Activated naive CD4-positive, alpha-beta T cell treated with anti-CD3 and anti-CD28 coated beads for 36 hours (primary cell): ENCODE measurements at places on chromosomes 12 and 14. TPM values are rescaled to one million over a fixed set of nuclear protein-coding genes. Genes with fewer than 3 reads are reported as not detected.

Gene LIN7A
- total RNA-seq: not detected

Gene AQP2
- total RNA-seq: not detected

Gene ABCC9
- not detected for total RNA-seq

Gene KIF26A
- total RNA-seq: 0.07 TPM

Gene NXPH4
- 0.79 TPM for total RNA-seq

GRCh38 chr12:8045952-8046944, 13.7 kb downstream of the FOXJ2 start:
- no peaks in the 10 kb centered on the region for H3K27me3 ChIP-seq
- H3K36me3 ChIP-seq: peaks cover 53% of the 10 kb centered on the region
- peaks cover 18% of the 10 kb centered on the region for H3K4me1 ChIP-seq
- DNase-seq: peak; percentile 91
- no peak overlapping the region for H3K27ac ChIP-seq

DNA sequence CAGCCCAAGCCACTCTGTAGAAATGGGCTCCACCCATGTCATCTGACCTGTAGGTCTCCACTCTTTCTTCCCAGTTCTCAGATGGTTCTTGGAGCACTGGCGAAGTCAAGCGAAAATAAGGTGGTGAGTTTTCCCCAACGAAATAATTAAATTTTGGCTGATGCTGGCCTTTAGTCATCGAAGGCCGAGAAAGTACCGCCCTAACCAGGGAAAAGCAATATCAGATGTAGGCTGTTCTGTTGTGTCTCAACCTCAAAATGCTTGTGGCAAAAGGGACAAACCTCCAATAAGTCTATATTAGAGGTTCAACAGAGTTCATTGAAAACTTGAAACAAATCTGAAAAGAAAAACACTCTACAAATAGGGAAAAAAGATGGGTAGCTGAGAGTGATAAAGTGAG, 48.6 kb upstream of the BCAT1 start:
- peak overlapping the region; percentile 75 for H3K27ac ChIP-seq
- no peak overlapping the region for H3K4me3 ChIP-seq
- peaks cover 36% of the 10 kb centered on the region for H3K4me1 ChIP-seq

GRCh38 chr12:30824311-30824710, 69.6 kb upstream of the CAPRIN2 start:
- H3K36me3 ChIP-seq: no peaks in the 10 kb centered on the region
- no peak for DNase-seq
- no peak overlapping the region for H3K27ac ChIP-seq
- H3K4me1 ChIP-seq: peaks cover 11% of the 10 kb centered on the region
- no peak overlapping the region for H3K4me3 ChIP-seq

DNA sequence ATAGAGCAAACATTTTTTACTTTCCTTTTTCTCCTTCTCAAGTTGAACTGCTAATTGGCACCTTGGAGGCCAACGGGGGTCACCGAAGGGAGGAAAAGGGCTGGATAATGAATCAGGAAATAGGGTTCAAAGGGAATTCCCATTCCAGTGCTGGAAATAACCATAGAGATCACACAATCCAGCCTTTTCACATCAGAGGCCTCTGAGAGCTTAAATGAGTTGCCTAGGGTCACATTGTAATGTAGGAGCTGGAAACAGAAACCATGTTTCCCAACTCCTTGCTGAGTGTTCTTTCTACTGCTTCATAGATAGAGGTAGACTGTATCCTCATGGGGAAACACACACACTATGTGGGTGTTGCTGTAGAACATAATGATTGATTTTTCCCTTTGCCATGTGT, 60.6 kb upstream of the DDHD1 start:
- no peaks in the 10 kb centered on the region for H3K27me3 ChIP-seq
- no peak for DNase-seq
- no peaks in the 10 kb centered on the region for H3K36me3 ChIP-seq

GRCh38 chr14:31371646-31372045, 48.7 kb downstream of the HEATR5A start:
- H3K4me3 ChIP-seq: no peak overlapping the region
- H3K27me3 ChIP-seq: no peaks in the 10 kb centered on the region
- H3K36me3 ChIP-seq: peaks cover 5% of the 10 kb centered on the region
- no peak for DNase-seq

GRCh38 chr14:74843653-74844052, 32.3 kb downstream of the PROX2 start:
- no peaks in the 10 kb centered on the region for H3K27me3 ChIP-seq
- no peaks in the 10 kb centered on the region for H3K36me3 ChIP-seq
- peaks cover 34% of the 10 kb centered on the region for H3K4me1 ChIP-seq

DNA sequence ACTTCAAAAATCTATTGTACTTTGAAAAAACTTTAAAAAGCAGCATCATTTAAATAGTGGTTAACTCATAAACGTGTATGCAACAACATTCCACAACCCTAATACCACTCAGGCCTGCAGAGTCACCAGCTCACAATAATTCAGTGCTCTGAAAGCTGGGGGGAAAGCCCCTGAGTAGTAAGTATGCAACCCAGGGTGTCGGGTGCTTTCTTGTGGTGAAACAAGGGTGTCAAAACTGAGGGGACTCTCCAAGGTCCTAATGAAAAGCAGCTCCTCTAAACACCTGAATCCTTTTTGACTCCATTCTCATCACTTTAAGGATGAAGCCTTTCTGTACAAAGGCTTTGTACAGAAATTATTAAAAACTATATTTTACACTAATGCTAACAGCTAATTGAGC, 33.7 kb downstream of the FGFR1OP2 start:
- no peak overlapping the region for H3K4me3 ChIP-seq
- H3K27me3 ChIP-seq: no peaks in the 10 kb centered on the region
- peaks cover 9% of the 10 kb centered on the region for H3K4me1 ChIP-seq

- H3K36me3 ChIP-seq: no peaks in the 10 kb centered on the region
- no peak overlapping the region for H3K4me3 ChIP-seq
- H3K27ac ChIP-seq: no peak overlapping the region
- peaks cover 33% of the 10 kb centered on the region for H3K27me3 ChIP-seq
- no peak for DNase-seq
- peaks cover 7% of the 10 kb centered on the region for H3K4me1 ChIP-seq
These were observed 5.0 kb upstream of the ALDH2 start for GRCh38 chr12:111761706-111762105.

DNA sequence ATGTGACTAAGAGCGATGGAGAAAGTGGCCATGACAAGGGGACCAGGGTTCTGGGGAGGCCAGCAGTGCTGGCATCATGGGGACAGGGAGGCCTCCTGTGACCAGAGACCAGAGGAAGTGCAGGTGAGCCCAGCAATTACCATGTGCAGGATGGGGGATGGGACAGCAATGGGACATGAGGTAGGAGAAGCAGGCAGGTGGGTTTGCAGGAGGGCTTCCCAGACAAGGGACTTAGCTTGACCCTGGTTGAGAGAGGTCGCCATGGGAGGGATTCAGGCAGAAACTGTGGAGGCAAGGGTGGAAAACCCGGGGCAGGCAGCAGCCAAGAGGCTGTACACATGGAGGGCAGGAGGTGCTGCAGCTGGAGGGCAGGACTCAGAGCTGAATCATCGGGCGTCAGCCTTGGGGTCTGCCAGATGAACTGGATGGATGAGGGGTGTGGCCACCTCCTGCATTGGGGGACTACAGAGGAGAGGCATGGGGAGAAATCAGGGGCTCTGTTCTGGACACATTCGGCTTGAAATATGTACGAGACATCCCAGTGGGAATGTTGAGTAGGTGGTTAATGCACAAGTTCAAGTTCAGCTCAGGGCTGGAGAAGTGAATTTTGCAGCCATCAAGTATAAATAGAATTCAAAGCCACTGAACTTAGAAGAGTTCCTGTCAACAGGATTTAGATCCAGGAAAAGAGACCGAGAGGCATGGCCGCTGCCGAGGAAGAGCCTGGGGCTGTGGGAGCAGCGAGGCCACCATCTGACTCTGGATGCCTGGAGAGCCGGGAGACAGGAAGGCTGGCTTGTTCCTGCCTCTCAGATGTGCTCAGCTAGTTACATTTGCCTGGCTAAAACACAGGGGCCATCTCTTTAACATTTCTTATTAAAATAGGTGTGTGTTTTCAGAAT, 36.6 kb downstream of the SFSWAP start:
- no peak for DNase-seq
- H3K27ac ChIP-seq: no peak overlapping the region
- H3K4me1 ChIP-seq: peaks cover 3% of the 10 kb centered on the region

DNA sequence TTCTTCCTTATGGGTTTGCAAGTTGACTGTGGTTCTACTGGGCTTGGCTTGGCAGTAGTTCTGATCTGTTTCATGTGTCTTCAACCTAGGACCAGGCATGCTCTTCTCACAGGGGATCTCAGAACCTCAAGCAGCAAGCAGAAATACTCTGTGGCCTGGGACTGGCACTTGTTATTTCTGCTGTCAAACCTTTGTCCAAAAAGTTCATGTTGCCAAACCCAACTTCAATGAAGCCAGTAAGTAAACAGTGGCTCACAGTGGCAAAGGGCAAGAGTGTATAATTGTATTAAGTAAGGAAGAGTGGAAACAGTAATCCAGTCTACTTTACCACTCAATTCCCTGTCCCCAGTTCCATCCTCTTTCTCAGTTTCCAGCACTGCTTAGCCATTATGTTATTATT, 15.7 kb upstream of the HMGA2 start:
- no peak overlapping the region for H3K27ac ChIP-seq
- no peaks in the 10 kb centered on the region for H3K36me3 ChIP-seq
- no peak overlapping the region for H3K4me3 ChIP-seq
- DNase-seq: no peak
- peaks cover 22% of the 10 kb centered on the region for H3K27me3 ChIP-seq

- DNase-seq: no peak
- no peaks in the 10 kb centered on the region for H3K4me1 ChIP-seq
- peaks cover 2% of the 10 kb centered on the region for H3K36me3 ChIP-seq
These were observed 29.6 kb upstream of the OR5AU1 start for GRCh38 chr14:21185491-21185890.

GRCh38 chr14:58878439-58879139, 240.8 kb downstream of the DACT1 start:
- DNase-seq: no peak
- H3K36me3 ChIP-seq: no peaks in the 10 kb centered on the region
- H3K27ac ChIP-seq: no peak overlapping the region
- no peak overlapping the region for H3K4me3 ChIP-seq
- H3K27me3 ChIP-seq: no peaks in the 10 kb centered on the region
- no peaks in the 10 kb centered on the region for H3K4me1 ChIP-seq

DNA sequence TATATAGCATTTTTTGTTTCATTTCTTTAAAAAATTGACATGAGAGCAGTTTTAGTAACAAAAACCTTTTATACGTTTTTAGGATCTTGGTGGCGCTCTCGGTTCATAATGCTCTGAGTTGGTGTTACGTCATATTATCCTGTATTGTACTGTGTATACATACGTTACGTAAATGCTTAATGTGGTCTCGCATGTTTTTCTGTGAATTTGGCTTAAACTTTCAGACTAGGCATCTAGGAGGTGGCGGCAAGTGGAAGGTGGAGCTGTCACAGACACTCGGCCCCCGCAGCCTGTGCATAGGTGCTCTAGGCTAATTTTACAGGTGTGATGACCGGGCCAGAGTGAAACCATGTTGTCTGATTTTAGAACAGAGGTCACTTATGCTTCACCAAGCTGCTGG, 60.0 kb downstream of the PPP2R5C start:
- no peaks in the 10 kb centered on the region for H3K27me3 ChIP-seq
- peaks cover 85% of the 10 kb centered on the region for H3K4me1 ChIP-seq
- peaks cover 42% of the 10 kb centered on the region for H3K36me3 ChIP-seq

DNA sequence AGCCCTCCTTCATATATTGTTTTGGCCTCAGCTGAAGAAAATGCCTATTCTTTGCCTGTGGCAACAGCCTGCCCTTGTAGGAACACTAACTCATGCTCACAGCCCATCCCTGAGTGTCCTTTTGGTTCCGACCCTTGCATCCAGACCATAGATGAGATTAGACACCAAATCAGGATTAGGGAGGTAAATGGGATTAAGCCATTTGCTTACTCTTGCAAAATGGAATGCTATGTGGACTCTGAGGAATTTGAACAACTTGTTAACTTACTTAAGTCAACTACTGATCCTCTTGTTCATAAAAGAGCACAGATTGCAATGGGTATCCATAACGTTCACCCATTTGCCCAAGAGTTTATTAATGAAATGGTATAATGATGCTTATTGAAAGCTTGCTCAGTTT, 27.3 kb downstream of the TSHR start:
- peaks cover 6% of the 10 kb centered on the region for H3K4me1 ChIP-seq
- no peaks in the 10 kb centered on the region for H3K36me3 ChIP-seq
- no peak overlapping the region for H3K27ac ChIP-seq
- DNase-seq: no peak
- H3K4me3 ChIP-seq: no peak overlapping the region

DNA sequence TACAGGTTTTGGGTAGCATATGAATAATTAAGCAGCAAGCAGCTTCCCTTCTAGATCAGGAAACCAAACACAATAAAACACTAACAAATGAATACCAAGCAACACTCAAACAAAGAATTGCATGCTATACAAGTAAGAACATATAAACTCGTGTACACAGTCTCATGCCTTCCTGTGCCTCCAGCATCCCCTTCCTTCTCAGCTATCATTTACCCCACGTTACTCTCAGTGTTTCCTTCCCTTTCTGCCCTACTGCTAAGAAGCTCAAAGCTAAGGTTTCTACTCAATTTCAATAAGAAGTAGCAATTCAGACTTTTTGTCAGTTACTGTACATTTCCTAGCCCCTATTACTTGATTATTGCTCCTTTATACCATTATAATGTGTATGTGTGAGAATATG, 81.0 kb downstream of the DUSP16 start:
- H3K36me3 ChIP-seq: peaks cover 50% of the 10 kb centered on the region
- no peaks in the 10 kb centered on the region for H3K27me3 ChIP-seq
- peak; percentile 40 for DNase-seq
- peak overlapping the region; percentile 92 for H3K27ac ChIP-seq

GRCh38 chr12:91604897-91605296, 422.3 kb upstream of the DCN start:
- peaks cover 10% of the 10 kb centered on the region for H3K4me1 ChIP-seq
- H3K27me3 ChIP-seq: no peaks in the 10 kb centered on the region
- H3K36me3 ChIP-seq: no peaks in the 10 kb centered on the region
- H3K27ac ChIP-seq: no peak overlapping the region
- DNase-seq: no peak

- no peaks in the 10 kb centered on the region for H3K36me3 ChIP-seq
- no peak overlapping the region for H3K27ac ChIP-seq
- no peak for DNase-seq
These were observed 1882.8 kb upstream of the SEL1L start for GRCh38 chr14:83416476-83416875.

DNA sequence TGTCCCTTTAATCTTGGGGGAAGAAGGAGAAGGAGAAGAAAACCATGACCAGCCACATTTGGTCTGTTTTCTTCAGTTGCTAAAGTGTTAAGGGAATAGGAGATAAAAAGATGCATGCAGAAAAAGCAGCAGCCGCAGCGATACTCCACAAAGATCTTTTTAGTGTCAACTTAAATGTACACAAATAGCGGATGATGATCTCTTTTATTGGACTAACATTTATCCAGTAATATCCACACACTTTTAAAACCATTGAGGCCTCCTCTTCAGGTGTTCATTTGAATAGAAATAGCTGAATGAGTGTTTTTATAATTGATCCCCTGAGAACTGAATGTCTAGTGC, 83.5 kb downstream of the PAPOLA start:
- DNase-seq: no peak
- H3K36me3 ChIP-seq: no peaks in the 10 kb centered on the region
- H3K4me1 ChIP-seq: no peaks in the 10 kb centered on the region
- H3K27ac ChIP-seq: no peak overlapping the region
- H3K4me3 ChIP-seq: no peak overlapping the region
- H3K27me3 ChIP-seq: peaks cover 13% of the 10 kb centered on the region

- peaks cover 54% of the 10 kb centered on the region for H3K4me1 ChIP-seq
- H3K27me3 ChIP-seq: no peaks in the 10 kb centered on the region
- peaks cover 31% of the 10 kb centered on the region for H3K36me3 ChIP-seq
- peak overlapping the region; percentile 1 for H3K27ac ChIP-seq
- no peak overlapping the region for H3K4me3 ChIP-seq
These were observed 5.5 kb downstream of the ERP29 start for GRCh38 chr12:112018571-112019237.
